ENCODE measurements at places on chromosomes 2 and 18.

DNA sequence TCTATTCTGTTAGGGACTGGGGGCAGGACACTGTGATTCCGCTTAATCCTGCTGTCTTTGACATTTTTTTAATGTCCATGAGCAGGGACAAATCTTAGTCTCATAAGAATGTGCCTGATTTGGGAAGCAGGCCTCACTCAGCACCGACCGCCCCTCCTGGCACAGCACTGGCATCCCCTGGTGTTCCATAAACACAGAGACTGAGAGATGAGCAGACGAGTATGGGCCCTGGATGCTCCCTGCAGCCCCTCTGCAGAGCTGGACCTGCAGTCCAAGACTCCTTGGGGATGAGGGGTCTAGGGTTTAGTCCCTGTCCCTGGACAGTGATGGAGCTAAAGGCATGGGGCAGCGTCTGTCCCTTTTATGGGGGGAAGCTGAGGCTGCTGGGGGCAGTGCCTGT is 81.6 kb downstream of the NDUFA10 start:
- no peak for DNase-seq

DNA sequence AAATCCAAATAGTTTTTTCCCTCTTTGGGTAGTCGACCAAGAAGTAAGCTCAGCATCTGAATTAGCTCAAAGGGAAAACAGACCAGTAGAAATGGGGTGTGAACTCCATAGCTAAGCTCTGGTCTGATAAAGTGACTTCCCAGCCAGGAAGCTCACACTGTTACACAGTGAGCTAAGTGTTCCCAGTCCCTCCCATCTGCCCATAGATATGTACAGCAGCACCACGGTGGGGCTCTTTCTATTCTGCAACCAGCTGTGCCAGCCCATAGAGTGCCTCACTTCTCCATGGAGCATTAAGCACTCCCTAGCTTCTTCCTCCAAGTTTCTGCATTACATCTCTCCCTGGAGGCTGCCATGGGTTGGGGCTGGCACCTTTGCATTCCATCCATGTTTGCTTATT is 27.6 kb upstream of the NEMP2 start:
- DNase-seq, result no peak

- no peak for DNase-seq
Measured at GRCh38 chr2:55879976-55880375, 43.6 kb downstream of the EFEMP1 start.

GRCh38 chr2:117967977-117968718 is 45.7 kb downstream of the CCDC93 start:
- no peak for DNase-seq

GRCh38 chr2:240249423-240250149 is 109.1 kb upstream of the OTOS start:
- DNase-seq, result no peak

GRCh38 chr2:167438206-167438605 is 549.9 kb downstream of the XIRP2 start:
- DNase-seq, result peak; percentile 45

GRCh38 chr2:192267484-192267883 is 72.8 kb upstream of the TMEFF2 start:
- no peak for DNase-seq

GRCh38 chr2:233441161-233442027 is 87.1 kb downstream of the DGKD start:
- DNase-seq, result no peak

- DNase-seq, result no peak
Measured at GRCh38 chr18:25990473-25990872, 99.9 kb downstream of the SS18 start.

DNA sequence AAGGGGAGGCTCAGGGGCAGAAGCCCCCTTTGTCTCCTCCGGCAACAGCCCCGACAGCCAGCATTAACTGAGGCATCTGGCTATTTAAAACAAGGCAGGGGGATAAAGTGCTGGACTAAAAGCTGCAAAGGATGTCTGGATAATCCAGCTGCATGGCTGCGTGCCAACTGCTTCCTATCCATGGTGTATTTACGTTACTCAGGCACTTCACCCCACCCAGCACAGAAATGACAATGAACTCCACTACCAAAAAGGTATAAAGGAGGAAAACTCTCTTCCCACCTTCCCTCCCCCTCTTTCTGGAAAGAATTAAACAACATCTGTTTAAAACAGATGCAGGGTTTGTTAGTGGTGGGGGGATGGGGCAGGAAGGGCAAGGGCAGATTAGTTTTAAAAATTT is 82.5 kb downstream of the SPRED2 start:
- DNase-seq, result peak; percentile 83

DNA sequence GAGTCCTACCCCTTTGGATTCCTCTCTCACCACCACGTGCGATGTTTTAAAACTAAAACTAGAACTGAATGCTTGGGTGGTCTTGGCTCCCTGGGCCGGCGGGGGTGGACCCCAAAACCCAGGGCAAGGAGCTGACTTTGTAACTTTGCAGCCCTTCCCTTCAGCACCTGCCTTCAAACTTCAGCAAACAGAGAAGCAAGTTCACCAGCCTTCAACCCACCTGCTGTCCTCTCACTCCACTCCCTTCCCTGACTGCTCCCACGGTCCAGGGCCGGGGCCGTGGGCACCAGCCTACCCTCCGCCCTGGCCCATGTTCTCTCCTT is 54.5 kb downstream of the COL6A3 start:
- no peak for DNase-seq

GRCh38 chr2:159562248-159562647 is 54.1 kb downstream of the BAZ2B start:
- no peak for DNase-seq

GRCh38 chr2:184402381-184402780 is 195.9 kb upstream of the ZNF804A start:
- DNase-seq, result no peak

GRCh38 chr18:70469916-70470315 is 181.1 kb downstream of the SOCS6 start:
- DNase-seq, result no peak

- no peak for DNase-seq
Measured at GRCh38 chr2:157477919-157478318, 34.0 kb upstream of the CYTIP start.

GRCh38 chr2:211802666-211803065 is 735.9 kb downstream of the ERBB4 start:
- no peak for DNase-seq

GRCh38 chr2:222641336-222641735 is 14.6 kb downstream of the FARSB start:
- DNase-seq, result no peak

DNA sequence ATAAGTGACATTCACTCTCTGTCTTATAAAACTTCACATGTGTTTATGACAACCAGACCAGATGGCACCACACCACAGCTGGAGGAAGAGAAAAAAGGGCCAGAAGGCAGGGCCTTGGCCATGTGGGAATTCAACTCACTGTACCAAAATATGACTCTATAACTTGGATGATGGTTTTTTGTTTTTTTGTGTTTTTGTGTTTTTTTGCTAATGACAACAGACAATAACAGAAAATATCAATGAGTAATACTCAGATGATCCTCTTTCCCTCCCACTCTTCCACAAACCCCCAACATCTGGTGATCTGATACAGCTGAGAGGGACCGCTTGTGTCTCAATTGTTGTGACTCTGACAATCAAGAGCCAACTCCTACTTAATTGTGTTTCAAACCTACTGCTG is 12.4 kb downstream of the NMI start:
- no peak for DNase-seq
